ENCODE measurements at places on chromosomes 5 and 9. TPM values are rescaled to one million over a fixed set of nuclear protein-coding genes. Genes with fewer than 3 reads are reported as not detected.

DNA sequence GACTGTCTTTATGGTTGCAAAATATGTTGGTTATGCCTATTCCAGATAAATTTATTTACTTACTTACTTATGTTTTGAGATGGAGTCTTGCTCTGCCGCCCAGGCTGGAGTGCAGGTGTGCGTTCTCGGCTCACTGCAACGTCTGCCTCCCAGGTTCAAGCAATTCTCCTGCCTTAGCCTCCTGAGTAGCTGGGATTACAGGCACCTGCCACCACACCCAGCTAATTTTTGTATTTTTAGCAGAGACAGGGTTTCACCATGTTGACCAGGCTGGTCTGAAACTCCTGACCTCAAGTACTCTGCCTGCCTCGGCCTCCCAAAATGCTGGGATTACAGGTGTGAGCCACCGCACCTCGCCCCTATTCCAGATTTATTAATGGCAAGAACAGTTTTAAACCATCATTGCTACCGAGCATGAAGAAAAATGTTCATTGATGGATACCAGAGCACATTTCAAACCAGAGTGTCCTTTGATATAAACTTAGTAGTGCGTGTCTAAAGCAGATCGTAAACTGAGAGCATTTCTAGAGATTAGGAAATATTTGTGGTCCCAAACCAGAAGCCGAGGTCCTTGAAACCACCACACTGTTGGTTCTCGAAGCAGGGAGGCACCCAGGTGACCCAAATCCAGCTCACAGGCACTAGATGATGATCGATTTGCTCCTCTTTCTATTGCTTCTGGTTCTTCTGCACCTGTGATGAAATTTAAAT lies 85.2 kb downstream of the GRAMD2B start:
- H3K4me1 ChIP-seq: peaks cover 62% of the 10 kb centered on the region
- H3K27ac ChIP-seq: peak overlapping the region; percentile 99
- DNase-seq: no peak
- H3K36me3 ChIP-seq: no peaks in the 10 kb centered on the region
- H3K4me3 ChIP-seq: peak overlapping the region; percentile 94

DNA sequence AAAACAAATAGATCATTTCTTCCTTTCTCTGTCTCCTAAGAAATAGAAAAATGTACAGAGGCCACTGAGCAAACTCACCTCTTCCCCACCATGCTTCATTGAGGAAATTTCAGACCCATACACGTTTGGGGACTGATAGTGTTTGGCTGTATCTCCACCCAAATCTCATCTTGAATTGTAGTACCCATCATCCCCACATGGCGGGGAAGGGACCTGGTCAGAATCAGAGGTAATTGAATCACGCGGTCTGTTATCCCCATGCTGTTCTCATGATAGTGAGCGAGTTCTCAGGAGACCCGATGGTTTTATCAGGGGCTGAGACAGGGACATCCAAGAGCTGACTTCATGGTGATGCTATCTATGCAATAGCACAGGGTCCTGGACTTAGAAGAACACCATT lies 1655.8 kb downstream of the MAT2B start:
- H3K36me3 ChIP-seq: no peaks in the 10 kb centered on the region
- no peaks in the 10 kb centered on the region for H3K27me3 ChIP-seq
- no peak overlapping the region for H3K4me3 ChIP-seq

DNA sequence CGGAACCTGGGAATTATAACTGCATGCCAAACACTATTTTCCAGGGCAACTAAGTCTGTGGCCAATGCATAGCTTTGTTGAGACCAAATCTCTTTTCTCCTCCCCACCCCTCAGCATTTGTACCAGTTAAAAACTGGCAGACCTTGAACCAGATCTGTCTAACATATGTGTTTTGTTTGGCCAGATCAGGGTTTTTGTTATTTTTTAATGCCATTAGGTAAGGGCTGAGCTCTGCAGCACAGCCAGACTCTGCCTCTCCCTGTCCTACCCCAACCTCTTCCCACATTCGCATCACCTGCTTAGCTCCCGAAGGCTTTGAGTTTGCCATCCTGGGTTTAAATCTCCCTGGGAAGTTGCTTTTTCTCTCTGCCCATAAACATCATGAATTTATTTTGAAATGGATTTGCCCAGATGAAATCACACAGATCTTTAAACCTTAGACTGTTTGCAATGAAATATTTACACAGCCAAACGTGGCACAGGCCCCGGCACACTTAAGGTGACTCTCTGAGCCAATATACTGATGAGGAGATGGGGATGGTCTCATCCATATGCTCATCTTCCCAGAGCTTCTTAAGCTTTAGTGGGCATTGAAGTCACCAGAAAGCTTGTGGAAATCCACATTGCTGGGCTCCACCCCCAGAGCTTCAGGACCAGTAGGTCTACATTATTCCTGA lies 54.0 kb upstream of the ALDH1B1 start:
- peaks cover 9% of the 10 kb centered on the region for H3K27me3 ChIP-seq
- H3K4me3 ChIP-seq: no peak overlapping the region

DNA sequence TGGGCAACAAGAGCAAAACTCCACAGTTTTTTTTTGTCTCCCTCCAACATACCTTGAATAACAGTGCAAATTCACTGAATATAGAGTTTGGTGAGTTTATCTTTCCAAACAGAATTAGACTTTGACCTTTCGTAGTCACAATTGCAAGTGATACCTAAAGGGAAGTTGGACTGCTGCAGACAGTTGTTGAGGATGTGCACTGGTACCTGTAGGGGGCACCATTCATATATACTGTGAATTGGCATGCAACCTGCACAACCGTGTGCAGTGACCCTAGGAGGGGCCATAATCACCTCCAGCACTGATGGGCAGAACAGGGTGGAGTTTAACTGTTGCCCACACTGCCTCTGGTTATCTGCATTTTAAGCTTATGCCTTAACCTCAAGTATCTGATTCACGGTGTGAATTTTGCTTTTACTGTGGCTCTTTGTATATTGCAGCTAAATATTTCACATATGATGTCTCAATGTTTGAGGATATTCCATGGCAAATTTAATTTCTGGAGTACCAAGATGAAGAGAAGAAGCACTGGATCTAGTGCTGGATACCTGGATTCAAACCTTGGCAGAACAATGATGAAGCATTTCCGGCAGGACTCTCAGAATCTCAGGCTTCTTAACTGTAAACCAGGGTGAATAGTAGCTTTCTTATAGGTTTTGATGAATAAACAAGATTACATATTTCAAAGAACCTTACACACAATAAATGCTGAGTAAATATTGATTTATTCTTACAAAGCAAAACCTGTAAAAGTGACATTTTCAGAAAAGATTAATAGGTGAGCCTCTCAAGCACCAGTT lies 144.3 kb downstream of the ACTBL2 start:
- no peaks in the 10 kb centered on the region for H3K4me1 ChIP-seq
- no peaks in the 10 kb centered on the region for H3K27me3 ChIP-seq
- H3K4me3 ChIP-seq: no peak overlapping the region
- no peak for DNase-seq
- no peak overlapping the region for H3K27ac ChIP-seq

DNA sequence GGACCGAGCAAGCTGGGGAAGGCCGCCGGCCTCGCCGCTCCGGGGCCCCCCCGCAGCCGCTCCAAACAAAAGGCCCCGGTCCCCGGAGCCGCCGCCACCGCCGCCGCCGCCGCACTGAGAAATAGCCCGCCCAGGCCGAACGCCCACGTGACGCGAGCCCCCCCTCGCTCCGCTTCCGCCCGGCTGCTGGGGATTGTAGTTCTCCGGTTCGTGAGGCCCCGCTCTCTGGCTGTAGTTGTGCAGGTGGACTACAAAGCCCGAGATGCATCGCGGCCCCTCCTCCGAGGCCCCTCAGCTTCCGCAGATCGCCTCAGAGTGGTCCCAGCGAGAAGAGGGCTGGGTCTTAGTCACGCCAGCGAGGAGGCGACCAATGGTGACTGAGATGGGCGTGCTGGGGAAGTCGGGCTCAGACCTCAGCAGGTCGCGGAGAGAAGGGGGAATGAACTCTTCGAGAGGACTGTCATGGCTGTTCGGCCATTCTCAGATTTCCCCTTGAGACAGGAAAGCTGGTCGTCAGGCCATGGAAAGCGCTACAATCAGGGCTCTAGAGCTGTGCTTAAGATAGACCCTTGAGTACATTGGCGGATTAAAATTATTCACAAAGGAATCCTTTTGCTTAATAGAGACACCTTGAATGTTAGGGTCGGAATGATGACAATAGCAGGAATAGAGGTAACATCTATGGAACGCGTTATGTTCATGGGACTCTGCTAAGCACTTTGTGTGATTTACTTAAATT lies 489 bp upstream of the PANK3 start:
- no peaks in the 10 kb centered on the region for H3K36me3 ChIP-seq
- H3K27ac ChIP-seq: peak overlapping the region; percentile 98
- H3K4me3 ChIP-seq: peak overlapping the region; percentile 91
- no peaks in the 10 kb centered on the region for H3K27me3 ChIP-seq
- peaks cover 47% of the 10 kb centered on the region for H3K4me1 ChIP-seq
- peak; percentile 96 for DNase-seq

DNA sequence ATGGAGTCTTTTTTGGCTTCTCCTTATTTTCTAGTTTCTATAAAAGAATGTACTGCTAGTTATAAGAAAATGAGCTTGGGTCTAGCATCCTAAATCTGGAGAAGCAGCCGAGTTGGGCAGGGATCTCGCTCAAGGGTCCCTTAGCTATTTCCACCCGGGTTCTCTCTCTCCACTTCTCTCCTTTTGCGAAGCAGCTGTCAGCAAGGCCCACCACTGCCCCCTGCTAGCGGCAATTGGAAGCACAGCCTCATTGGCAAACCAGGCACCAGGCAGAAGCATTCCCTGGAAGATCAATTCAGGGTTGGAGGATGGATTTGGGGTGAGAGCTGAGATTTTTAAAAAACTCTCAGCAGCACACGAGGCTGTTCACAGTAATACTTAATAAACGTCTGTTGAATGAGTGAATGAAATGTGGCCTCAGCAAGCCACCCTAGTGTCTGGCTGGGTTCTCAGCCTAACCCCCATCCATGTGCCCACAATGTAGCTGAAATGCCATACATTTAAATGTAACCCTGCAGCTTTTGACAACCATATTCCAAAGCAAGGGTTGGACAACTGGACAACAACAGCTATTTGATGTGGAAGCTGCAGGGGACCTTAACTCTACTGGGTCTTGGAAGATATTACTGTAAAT lies 34.6 kb upstream of the TNIP1 start:
- H3K27ac ChIP-seq: no peak overlapping the region
- H3K27me3 ChIP-seq: no peaks in the 10 kb centered on the region
- H3K4me1 ChIP-seq: peaks cover 17% of the 10 kb centered on the region
- H3K36me3 ChIP-seq: peaks cover 4% of the 10 kb centered on the region

DNA sequence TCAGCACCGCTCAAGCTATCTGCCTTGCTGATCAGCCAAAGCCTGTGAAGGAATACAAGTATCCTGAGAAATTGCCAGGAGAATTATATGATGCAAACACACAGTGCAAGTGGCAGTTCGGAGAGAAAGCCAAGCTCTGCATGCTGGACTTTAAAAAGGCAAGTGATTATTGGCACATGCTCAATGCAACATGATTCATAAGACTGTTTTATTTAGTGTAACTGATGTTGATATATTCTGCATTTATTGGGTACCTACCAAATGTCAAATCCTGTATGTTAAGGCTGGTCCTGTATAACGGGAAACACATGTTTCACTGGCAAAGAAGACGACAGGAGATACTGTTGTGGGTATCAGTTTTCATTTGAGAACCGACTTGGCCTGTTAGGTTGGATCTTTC lies 69.0 kb downstream of the ADAMTS16 start:
- DNase-seq: no peak
- no peaks in the 10 kb centered on the region for H3K36me3 ChIP-seq
- H3K4me1 ChIP-seq: no peaks in the 10 kb centered on the region

- H3K4me1 ChIP-seq: peaks cover 23% of the 10 kb centered on the region
- H3K27me3 ChIP-seq: no peaks in the 10 kb centered on the region
- DNase-seq: no peak
Observed at GRCh38 chr9:91158286-91158685, 203.4 kb downstream of the AUH start.

GRCh38 chr9:5799314-5799713 lies 33.6 kb downstream of the ERMP1 start:
- no peaks in the 10 kb centered on the region for H3K27me3 ChIP-seq
- no peak overlapping the region for H3K27ac ChIP-seq
- no peak for DNase-seq
- H3K36me3 ChIP-seq: peaks cover 60% of the 10 kb centered on the region

GRCh38 chr9:136711751-136712689 lies at the start of gene DIPK1B:
Gene DIPK1B, plus strand, starts transcription at chr9:136712572. Its CDS starts 94 bp downstream, at chr9:136712666.
- no peak for DNase-seq
- no peaks in the 10 kb centered on the region for H3K36me3 ChIP-seq
- peaks cover 14% of the 10 kb centered on the region for H3K27me3 ChIP-seq
- H3K4me3 ChIP-seq: peak within 1 kb of the TSS; percentile 82
- H3K27ac ChIP-seq: no peak within 1 kb of the TSS

- H3K4me1 ChIP-seq: peaks cover 21% of the 10 kb centered on the region
- no peaks in the 10 kb centered on the region for H3K27me3 ChIP-seq
- H3K36me3 ChIP-seq: peaks cover 5% of the 10 kb centered on the region
- peak overlapping the region; percentile 82 for H3K27ac ChIP-seq
- no peak for DNase-seq
Observed at GRCh38 chr5:172123269-172123692, 64.7 kb downstream of the STK10 start.

- no peak overlapping the region for H3K27ac ChIP-seq
- no peak for DNase-seq
- no peaks in the 10 kb centered on the region for H3K4me1 ChIP-seq
- H3K4me3 ChIP-seq: no peak overlapping the region
Observed at GRCh38 chr9:33101104-33101951, 24.9 kb upstream of the SMU1 start.

GRCh38 chr5:94784536-94785505 lies 166.4 kb downstream of the SLF1 start:
- H3K4me1 ChIP-seq: no peaks in the 10 kb centered on the region
- H3K27me3 ChIP-seq: no peaks in the 10 kb centered on the region
- no peak overlapping the region for H3K27ac ChIP-seq
- DNase-seq: no peak

DNA sequence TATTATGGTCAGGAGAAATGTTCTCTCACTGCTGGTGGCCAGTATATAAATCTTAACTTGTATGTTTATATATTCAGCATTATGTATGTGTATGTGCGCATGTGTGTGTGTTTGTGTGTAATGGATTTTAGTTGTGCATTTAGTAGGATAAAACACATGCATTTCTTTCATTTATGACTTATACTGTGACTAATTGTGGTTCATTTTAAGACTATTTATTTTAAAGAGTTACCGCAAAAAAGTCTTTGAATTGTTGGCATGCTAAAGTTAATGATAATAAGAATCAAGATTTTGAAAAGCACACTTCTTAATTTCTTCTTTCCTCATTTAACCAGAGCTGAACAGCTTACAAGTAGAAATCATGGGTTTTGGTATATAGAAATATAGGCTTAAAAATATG lies 60.9 kb downstream of the RAI14 start:
- H3K4me3 ChIP-seq: no peak overlapping the region
- no peaks in the 10 kb centered on the region for H3K36me3 ChIP-seq
- H3K4me1 ChIP-seq: no peaks in the 10 kb centered on the region
- H3K27ac ChIP-seq: no peak overlapping the region
- peaks cover 17% of the 10 kb centered on the region for H3K27me3 ChIP-seq

PCDHGA7 gene
- not detected for polyA plus RNA-seq

WWC1 gene
- not detected for polyA plus RNA-seq
